Stimulated activated CD8-positive, alpha-beta memory T cell treated with anti-CD3 and anti-CD28 coated beads, Interleukin-4, amount 100 ng/mL, for 4 hours (primary cell): ENCODE measurements at places on chromosomes 2 and 18.

DNA sequence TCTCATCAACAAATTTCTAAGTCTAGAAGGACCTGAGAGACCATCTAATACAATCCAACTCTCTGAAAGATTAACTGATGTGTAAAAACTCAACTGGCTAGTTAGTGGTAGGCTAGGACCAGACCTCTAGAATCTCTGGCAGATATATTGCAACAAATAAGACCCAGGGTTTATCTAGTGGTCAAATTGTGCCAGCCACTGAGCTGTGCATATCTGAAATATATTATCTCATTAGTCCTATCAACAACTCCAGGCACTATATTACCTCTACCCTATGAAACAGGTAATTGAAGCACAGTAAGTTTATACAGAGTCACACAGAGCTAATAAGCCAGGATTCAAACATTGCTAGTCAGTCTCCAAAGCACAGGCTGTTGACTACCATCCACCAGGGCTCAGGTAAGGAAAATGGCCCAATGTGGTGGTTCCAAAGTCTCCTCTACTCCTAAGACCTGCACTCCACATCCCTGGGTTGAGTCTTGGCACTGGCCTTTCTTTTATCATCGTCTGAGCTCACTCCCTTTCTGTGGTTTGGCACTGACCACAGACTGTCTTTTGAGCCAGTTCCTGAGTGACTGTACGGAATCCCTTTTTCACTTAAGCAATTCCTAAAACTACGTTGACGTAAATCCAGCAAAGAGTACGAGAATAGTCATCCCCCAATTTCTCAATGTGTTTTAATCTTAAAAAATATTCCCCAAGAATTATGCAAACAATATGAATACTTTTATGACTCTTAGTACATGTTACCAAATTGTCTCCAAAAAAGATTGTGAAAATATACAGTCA lies 11.9 kb upstream of the PID1 start:
- DNase-seq: no peak

DNA sequence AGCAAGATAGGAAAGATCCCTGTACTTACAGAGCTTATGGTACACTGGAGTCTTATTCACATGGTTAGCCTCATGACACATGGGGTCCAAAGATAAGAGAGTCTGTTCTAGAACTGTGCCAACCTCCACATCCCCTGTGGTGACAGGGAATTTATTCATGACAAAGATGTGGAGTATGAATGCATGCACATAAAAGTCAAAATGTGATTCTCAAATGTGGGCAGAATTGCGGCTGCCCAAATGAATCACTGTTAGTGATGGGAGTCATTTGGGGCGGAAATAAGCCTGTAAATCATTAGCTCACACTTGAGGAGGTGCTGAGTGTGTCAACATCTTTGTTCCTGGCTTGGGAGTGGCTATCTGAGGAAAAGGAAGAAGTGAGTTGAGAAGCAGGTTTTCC lies 560.6 kb downstream of the SLC4A3 start:
- DNase-seq: no peak

- DNase-seq: no peak
Observed at GRCh38 chr2:190583507-190584337, 49.2 kb upstream of the NEMP2 start.

DNA sequence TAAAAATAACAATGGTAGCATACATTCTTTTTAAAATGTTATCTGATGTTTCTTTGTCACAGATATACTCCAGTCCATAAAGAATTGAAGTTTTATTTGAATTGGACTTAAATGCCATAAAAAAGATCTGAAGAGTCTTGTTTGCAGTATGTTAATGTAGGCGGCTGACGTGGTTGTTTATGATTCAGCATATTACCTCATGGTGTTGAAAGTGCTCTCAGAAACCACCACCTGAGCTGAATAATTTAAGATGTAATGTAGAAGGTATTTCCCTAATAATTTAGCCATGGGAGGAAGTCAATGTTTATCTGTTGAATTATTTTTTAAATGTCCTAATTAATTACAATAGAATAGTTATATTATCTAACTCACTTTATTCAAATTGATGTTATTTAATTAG lies 58.6 kb upstream of the CHN1 start:
- no peak for DNase-seq

GRCh38 chr18:31598021-31598805 lies 6.5 kb downstream of the TTR start:
- DNase-seq: no peak

GRCh38 chr2:75416420-75417342 lies 144.1 kb downstream of the EVA1A start:
- no peak for DNase-seq

DNA sequence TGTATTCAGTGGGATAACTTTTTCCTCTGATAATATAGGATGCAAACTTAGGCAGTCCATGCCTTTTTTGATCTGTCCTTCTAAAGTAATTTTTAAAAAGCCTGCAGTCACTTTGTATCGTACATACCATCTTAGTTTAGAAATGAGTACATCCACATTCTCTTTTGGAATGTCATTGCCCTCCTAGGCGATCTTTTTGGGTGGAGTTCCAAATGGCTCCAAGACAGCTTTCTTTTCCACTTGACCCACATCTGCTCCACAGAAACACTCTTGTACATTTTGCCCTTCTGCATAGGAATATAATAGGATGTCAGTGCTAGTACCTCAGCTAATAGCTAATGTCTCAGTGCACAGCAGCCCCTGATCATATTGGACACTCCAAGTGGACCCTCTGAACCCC lies 21.8 kb upstream of the HTR2B start:
- no peak for DNase-seq

DNA sequence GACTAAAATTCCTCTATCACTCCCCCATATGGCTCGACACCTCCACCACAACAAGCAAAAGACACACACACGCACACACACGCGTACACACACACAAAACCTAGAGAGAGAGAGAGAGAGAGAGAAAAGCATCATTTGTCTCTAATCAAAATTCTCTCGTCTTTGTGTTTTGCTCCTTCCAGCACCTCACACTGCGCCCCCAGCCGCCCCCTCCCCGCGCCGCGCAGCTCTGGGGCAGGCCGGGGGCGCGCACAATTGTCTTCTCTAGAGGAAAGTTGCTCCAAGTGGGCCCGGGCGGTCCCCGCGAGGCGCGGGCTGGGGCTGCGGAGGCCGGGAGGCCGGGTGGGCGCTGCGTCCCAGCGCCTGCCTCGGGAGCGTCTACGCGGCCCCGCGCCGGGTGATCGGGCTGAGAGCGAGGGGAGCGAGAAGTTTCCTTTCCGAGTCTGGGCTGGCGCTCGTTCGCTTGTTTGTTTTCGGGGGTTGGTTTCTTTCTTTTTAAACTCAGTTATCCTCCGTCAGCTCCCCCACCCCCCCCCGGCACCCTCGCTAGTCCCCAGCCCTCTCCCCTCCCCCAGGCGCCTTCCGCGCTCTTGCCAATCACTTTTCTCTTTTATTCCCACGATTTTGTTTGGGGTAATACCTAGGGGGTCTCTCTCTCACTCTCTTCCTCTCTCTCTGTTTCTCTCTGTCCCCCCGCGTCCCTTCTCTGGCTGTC lies 4.1 kb downstream of the ZEB2 start:
- no peak for DNase-seq

- no peak for DNase-seq
Observed at GRCh38 chr2:183034806-183035205, 3.5 kb downstream of the NCKAP1 start.

- DNase-seq: no peak
Observed at GRCh38 chr18:43744960-43745745, 467.9 kb upstream of the SYT4 start.

DNA sequence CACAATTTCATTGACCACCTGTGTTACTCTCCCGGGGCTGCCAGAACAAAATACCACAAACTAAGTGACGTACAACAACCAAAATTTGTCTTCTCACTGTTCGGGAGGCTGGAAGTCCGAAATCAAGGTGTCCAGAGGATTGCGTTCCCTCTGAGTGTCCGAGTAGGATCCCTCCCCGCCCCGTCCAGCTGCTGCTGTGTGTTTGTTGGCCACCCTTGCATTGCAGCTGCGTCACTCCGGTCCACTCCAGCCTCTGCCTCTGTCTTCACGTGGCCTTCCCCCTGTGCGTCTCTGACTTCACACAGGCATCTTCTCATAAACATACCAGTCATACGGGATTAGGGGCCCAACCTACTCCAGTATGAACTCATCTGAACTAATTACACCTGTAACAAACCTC lies 251.8 kb upstream of the SMIM21 start:
- DNase-seq: no peak

DNA sequence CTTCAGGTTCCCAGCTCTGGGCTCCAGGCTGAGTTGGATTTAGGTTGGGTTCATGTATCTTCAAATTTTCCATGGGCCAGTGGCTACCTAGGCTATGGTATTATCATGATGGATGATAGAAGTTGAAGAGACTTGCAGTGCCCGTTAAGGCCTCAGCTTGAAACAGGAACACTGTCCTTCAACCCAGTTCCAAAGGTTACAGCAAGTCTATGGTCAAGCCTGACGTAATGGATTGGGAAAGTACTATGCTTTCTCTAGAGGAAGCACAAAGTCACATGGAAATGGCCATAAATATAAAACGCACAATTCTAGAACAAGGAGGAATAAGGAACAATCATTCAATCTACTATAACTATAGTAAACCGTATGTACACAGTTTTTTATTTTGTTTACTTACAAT lies 593.2 kb downstream of the ZEB2 start:
- DNase-seq: no peak

DNA sequence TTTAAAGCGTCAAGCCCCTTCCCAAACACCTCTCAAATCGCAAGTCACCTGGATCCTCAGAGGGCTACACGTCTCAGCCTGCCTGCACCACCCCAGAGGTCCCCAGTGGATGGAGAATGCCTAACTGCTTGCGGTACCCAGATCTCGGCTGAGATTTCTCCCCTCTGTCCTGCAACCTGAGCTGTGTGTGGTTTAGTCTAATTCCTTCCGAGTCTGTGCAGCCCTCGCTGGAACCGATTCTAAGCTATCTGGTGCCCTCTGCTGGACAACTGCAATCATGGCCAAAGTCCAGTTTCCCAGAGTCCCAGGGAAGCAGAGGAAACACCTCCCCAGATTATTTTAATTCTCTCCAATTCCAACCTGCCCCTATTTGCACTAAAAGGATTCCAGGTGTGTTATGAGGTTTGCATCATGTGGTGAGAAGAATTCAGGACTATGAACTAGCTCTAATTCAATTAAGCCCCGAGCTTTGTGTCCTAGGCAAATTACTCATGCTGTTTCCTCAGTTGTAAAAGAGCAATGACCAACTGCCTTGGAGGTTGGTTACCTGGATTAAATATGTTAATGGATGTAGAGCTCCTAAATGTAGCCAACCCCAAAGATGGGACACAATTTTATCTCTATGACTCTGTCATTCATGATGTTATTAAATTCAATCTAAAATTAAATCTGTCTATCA lies 276.1 kb upstream of the NCKAP5 start:
- peak; percentile 18 for DNase-seq

GRCh38 chr2:101534149-101534611 lies 59.3 kb upstream of the RFX8 start:
- no peak for DNase-seq

DNA sequence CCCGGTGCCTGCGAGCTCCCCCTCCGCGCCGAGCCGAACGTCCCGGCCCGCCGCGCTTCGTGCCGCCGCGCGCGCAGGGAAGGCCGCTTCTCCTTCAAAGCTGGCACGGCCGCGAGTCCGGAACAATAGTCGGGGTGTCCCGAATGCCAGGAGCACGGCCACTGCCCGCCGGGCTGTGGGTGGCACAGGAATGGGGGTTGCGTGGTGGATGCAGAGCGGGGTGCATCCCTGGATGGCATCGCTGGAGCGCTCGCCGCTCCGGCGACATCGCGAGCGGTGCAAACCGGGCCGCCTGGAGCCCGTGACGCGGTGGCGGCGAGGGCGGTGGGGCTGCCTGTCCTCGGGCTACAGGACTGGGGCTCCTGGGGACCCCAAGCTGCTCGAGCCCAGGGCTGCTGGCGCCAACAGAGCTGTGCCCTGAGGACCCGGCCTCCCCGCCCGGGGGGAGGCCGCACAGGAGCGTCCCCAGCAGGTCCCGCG lies 1.1 kb upstream of the SATB2 start:
- no peak for DNase-seq

DNA sequence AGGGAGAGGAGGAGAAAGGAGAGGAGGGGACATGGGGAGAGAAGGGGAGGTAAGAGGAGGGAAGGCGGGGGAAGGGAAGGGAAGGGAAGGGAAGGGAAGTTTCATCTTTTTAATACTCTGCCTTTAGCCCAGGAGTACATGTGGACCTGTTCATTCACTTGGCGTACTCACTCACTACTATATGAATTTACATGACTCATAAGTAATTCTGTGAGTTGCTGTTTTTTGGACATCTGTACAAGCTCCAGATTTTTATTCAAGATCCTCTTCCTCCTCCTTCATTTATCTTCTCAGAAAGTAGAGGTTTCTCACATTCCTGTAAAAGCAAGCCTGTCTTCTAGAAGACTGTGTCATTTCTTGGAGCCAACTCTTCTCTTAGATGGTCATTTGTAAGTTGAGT lies 84.6 kb downstream of the RDH14 start:
- DNase-seq: no peak

- DNase-seq: no peak
Observed at GRCh38 chr2:171706152-171706803, 19.0 kb downstream of the DYNC1I2 start.

DNA sequence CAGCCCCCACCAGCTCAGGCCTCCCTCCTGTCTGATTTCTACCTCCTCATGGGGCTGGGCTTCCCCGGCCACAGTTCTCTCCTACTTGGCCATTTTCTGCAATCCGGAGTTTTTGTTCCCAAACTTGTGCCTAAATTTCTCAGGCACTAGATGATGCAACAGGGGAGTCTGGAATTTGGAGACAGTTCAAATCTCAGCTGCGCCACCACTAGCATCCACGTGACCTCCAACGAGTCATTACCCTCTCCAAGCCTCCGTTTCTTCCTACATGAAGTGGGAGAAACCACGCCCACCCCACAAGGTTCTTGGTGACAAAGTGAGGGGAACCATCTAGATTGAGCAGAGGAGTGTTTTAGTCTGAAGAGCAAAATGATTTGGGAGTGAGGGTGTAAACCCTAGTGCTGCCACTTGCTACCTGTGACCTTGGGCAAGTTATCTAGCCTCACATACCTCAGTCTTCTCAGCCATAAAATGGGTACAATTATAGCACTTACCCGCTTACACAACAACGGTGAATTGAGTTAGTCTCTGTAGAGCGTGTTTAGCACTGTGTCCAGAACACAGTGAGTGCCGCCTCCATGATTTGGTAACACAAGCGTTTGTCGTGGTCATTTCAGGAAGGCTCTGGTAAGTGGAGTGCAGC lies 61.4 kb upstream of the ASAP2 start:
- no peak for DNase-seq

- no peak for DNase-seq
Observed at GRCh38 chr18:52401236-52401635, 61.2 kb downstream of the DCC start.

DNA sequence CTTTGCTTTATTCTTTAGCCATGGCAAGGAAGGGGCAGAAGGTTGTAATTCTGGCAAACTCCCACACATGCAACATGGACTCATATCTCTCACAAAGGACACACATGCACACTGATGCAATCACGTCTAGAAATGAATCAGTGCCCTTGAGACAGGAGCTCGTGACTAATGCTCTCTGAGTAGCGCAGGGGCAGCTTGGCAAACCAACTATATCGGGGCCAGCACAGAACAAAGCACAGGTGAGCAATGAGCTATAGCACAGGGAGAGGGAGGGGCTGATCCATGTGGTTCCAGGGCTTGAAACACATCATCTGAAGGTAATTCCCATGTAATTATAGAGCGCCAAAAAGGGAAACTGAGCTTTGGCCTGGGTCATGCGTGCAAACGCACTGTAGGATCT lies 165.2 kb upstream of the KLF7 start:
- no peak for DNase-seq

GRCh38 chr2:232076272-232076671 lies 114.8 kb downstream of the DIS3L2 start:
- DNase-seq: no peak
